ENCODE measurements at places on chromosomes 3 and 15. TPM values are rescaled to one million over a fixed set of nuclear protein-coding genes. Genes with fewer than 3 reads are reported as not detected.

The SCAANT1 gene
- total RNA-seq: not detected

The MRAS gene
- 4.9 TPM for total RNA-seq

The TGFBR2 gene
- total RNA-seq: 450 TPM

The C3orf49 gene
- total RNA-seq: not detected

The PROK2 gene
- total RNA-seq: not detected

The TLR9 gene
- total RNA-seq: not detected

The PEAK1 gene
- total RNA-seq: 81.8 TPM

The ARMC8 gene
- 43.4 TPM for total RNA-seq

The CCR3 gene
- not detected for total RNA-seq
